ENCODE measurements at places on chromosomes 13 and 19.

GRCh38 chr19:49421039-49421877 lies 2.0 kb downstream of the PTH2 start:
- peak; percentile 54 for DNase-seq

- no peak for DNase-seq
Observed at GRCh38 chr13:44413095-44413494, 39.5 kb downstream of the SERP2 start.

GRCh38 chr13:55159765-55160164 lies 1981.0 kb upstream of the PRR20A start:
- DNase-seq = no peak

DNA sequence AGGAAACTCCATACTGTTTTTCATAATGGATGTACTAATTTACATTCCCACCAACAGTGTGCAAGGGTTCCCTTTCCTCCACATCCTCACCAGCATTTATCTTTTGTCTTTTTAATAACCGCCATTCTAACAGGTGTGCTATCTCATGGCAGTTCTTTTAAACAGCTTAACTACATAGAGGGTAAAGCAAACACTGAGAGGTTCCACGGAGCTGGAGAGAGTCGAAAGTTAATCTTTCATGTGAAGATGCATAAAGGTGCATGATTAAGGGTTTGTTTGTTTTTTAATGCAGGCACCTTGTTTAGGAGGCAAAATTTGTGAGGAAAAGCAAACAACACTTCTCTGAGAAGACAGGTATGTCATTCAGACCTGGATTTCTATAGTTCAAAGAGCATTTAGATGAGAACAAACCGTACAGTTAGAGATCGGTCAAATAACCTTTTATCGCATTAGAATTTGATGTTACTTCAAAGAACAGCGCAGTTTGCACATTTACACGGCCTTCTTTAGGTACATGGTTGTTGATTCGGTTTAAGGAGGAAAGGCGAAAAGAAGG lies 193.9 kb downstream of the RBM26 start:
- DNase-seq = no peak

- DNase-seq = no peak
Observed at GRCh38 chr13:33312150-33312860, 26.8 kb upstream of the STARD13 start.

- no peak for DNase-seq
Observed at GRCh38 chr19:35511337-35511736, 2.1 kb downstream of the DMKN start.

GRCh38 chr19:39385629-39386411 lies 5.1 kb downstream of the PAF1 start:
- no peak for DNase-seq

DNA sequence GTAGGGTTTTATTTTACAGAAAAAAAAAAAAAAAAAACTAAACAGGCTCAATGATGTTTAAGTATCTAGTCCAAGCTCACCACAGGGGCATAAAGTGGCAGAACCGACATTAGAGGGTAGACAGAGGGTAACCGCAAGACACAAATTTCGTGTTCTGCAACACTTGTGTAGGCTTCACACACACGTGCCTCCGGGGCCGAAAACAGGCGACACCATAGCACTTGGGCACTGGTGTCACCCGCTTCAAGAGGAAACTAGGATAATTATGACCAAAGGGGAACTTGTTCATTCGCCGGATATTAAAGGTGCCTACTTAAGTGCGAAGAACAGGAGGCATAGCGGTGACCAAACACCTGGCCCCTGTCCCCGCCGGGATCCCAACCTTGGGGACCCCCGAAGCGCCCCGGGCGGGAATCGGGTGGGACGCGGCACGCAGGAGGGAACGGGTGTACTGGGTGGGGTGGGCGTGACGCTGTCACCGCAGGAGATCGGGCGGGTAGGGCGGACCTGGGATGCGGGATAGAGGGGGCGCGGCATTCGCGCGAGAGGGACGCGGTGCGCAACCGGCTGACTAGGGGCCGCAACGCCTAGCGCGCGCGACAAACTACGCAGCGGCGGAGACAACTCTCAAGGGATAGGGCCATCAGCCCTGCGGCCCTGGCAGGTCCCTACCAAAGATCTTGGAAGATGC lies 558 bp downstream of the MZT1 start:
- DNase-seq = peak; percentile 33

- DNase-seq = no peak
Observed at GRCh38 chr19:29967623-29968022, 25.6 kb downstream of the URI1 start.

DNA sequence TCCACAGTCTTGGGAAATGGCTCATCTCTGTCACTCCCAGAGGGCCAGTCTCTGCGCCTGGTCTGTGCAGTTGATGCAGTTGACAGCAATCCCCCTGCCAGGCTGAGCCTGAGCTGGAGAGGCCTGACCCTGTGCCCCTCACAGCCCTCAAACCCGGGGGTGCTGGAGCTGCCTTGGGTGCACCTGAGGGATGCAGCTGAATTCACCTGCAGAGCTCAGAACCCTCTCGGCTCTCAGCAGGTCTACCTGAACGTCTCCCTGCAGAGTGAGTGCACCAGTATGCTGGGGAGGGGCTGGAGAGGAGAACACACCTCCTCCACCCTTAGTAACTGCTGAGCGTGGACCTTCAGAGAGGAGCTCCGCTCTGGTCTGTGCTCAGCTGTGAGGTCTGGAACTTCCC lies 2.3 kb downstream of the SIGLEC9 start:
- DNase-seq = no peak

GRCh38 chr13:60273971-60274527 lies 110.3 kb upstream of the DIAPH3 start:
- no peak for DNase-seq

- DNase-seq = no peak
Observed at GRCh38 chr13:46796129-46796514, 839 bp downstream of the ESD start.

DNA sequence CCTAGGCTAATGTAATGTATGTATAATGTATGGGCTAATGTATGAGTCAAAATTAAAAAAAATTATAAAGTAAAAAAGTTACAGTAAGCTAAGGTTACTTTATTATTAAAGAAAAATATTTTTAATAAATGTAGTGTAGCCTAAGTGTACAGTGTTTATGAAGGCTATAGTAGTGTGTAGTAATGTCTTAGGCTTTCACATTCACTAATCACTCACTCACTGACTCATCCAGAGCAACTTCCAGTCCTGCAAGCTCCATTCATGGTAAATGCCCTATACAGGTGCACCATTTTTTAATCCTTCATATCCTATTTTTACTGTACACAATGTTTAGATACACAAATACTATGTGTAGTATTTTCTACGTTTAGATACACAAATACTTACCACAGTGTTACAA lies 1.8 kb upstream of the TMEM272 start:
- DNase-seq = no peak

DNA sequence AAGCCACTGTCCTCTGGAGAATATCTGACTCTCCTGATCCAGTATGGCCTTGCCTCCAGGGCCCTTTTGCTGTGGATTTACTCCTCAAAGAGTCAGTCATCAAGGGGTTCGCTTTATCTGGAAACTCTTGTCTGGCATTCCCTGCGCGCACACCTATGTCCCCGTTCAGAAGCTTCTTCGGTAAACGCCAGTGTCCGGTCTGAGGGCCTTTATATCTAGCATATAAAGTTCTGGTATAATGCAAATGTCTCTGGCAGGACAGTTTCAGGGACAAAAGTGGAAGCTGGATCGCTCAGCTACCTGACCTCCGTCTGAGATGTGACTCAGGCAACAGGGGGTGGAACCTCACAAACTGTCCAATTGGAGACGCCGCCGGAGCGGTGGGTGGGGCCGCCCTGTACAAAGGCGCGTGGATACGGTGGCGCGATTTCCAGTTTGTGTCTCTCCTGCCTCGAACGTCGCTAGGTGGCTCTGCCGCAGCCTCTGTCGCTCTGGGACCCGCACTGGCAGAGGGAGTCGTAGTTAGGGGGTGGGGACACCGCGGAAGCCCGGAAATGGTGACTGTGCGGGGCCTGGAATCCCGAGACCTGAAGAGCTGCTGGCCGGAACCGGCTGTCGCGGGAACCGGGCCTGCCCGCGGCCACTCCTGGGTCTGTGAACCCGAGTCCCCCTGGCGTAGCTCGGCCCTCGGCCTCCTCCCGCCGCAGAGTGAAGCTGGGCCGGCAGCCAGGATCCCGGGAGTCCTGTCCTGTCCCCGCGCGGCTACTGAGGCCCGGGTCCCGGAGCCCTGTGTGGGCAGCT lies 10.6 kb upstream of the ZNF709 start:
- peak; percentile 92 for DNase-seq

DNA sequence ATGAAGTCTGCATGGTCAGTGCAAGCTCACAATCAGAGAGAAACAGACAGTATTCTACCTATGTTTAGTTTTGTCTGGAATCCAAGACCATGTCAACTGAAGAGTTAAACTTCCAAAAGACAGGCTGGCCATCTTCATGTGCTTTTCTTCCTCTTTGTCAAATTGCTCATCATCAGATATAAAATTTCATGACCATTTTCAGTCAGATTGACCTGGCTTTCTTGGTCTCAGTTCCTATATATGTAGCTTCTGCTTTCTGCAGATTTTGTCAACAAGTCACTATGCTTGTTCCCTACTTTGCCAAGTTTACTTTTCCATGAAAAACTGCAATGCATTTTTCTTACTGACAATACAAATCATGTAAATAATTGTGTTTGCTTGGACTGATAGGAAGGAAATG lies 13.9 kb downstream of the SLC46A3 start:
- no peak for DNase-seq

GRCh38 chr13:65638572-65639168 lies 1591.5 kb downstream of the PCDH9 start:
- DNase-seq = no peak

- DNase-seq = no peak
Observed at GRCh38 chr13:99985241-99985874, 3.8 kb downstream of the ZIC2 start.

DNA sequence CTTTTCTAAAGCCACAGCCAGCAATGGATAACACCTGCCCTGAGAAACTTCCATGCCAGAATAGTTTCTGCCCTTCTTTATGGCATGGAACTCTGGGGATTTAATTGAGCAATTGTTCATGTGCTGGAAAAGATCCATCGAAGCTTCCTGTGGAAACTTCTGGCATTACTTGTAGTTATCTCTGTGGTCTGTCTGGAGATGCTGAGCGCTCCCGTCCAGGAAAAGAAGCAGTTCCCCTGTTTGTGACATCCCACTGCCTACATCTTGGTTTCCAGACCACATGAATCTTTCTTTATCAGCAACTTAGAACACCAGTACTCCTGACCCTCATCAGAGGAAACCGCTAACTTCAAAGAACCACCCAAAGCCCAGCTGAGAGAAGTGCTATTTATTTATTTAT lies 24.6 kb downstream of the FLT1 start:
- DNase-seq = no peak

DNA sequence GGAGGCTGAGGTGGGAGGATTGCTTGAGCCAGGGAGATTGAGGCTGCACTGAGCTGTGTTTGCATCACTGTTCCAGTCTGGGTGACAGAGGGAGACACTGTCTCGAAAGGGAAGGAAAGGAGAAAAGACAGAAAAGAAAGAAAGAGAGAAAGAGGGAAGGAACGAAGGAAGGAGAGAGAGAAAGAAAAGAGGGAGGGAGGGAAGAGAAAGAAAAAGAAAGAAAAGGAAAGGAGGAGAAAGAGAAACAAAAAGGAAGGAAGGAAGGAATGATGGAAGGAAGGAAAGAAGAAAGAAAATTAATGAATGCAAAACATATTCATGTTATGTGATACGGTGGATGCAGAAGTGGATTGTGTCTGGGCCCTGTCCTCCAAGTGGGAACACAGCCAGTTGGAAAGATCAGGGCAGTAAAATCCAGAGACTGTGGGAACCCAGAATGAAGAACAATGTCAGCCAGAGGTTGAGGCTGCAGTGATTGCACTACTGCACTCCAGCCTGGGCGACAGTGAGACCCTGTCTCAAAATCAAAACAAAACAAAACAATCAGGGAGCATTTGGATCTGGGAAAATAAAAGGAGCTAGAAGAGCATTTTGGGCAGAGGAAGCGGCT lies 6.2 kb downstream of the PHLDB3 start:
- DNase-seq = no peak

GRCh38 chr13:113584870-113585671 lies 518 bp downstream of the TFDP1 start:
- DNase-seq = peak; percentile 30

GRCh38 chr19:46984077-46985010 lies 35.3 kb upstream of the NPAS1 start:
- no peak for DNase-seq

DNA sequence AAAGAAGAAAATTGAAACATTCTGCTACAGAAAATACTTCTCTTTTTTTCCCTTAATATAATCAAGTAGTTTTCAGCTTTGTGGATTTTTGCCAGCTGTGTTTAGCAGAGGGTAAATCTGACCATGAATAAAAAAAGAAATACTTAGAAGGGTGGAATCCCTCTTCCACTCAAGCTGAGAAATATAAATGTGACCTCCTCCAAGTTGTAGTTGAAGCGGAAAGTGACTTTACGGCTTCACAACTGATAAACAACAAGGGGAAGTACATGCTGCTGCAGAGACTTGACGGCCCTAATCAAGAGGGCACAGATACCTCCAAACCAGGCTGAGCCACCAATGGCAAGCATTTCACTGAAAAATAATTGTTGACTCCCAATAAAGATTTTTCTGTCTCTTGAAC lies 785.0 kb downstream of the SLITRK5 start:
- DNase-seq = no peak

- DNase-seq = peak; percentile 42
Observed at GRCh38 chr19:42422901-42423461, 4.2 kb downstream of the LIPE start.

DNA sequence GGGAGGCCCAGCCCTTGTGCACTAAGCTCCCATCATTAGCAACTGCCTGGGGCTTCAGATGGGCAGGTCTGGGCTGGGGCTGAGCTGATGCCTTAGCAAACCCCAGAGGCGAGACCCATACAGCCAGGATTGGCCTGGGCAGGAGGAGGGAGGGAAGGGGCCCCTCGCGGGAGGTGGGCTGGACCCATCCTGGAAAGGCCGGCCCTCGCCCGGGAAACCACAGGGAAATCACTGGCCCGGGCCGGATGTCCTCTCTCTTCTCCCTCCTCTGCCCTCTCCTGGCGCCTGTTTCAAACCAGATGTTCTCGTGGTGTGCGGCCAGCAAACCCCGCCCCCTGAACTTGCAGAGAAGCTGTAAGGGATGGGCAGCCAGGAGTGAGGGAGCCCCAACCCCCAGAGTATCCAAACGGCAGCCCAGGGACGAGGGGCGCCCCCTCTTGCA lies 43.1 kb downstream of the TMEM255B start:
- DNase-seq = no peak

- no peak for DNase-seq
Observed at GRCh38 chr19:34900245-34900644, 26.5 kb upstream of the ZNF30 start.

GRCh38 chr19:3842948-3843347 lies 25.9 kb downstream of the ZFR2 start:
- DNase-seq = no peak

GRCh38 chr19:46945694-46946489 lies 73.7 kb upstream of the NPAS1 start:
- no peak for DNase-seq

- DNase-seq = no peak
Observed at GRCh38 chr13:61812286-61812685, 396.6 kb upstream of the PCDH20 start.

DNA sequence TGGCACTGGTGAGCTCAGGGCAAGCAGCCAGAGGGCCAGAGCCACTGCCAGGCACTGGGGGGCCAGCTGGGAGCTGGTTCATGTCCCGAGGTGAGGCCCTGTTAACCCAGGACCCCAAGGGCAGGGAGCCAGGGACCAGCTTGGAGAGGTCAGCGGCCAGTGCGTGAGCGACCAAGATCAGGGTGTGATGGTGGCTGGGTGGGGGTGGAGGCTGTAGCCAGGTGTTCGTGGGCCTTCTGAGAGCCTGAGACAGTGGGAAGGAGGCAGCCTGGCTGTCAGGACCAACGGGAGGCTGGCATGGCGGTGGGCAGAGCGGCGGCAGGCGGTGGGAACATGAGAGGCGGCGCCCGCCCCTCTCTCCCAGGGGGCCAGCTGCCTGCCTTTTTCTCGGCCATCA lies 8.1 kb upstream of the KPTN start:
- no peak for DNase-seq
